ENCODE measurements at places on chromosomes 16 and 17. TPM values are rescaled to one million over a fixed set of nuclear protein-coding genes. Genes with fewer than 3 reads are reported as not detected.

DNA sequence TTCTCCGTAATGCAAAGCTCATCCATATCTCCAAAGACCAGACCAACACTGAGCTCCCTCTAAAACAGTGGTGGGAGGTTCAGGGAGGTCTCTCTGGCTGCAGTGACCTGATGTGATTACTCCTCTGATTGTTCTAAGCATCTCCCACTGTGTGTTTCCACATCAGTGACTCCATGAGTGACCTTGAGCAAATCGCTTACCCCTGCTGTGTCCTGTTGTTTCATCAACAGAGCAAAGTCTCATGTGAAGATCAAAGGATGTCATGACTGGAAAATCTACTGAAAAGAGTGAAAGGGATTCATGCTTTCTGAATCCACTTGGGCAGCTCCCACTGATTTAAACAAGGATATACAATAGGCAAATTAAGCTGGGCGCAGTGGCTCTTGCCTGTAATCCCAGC, 352.9 kb downstream of the TMEM114 start:
- no peaks in the 10 kb centered on the region for H3K36me3 ChIP-seq
- H3K27ac ChIP-seq, result no peak overlapping the region
- DNase-seq, result no peak
- no peak overlapping the region for H3K4me3 ChIP-seq

DNA sequence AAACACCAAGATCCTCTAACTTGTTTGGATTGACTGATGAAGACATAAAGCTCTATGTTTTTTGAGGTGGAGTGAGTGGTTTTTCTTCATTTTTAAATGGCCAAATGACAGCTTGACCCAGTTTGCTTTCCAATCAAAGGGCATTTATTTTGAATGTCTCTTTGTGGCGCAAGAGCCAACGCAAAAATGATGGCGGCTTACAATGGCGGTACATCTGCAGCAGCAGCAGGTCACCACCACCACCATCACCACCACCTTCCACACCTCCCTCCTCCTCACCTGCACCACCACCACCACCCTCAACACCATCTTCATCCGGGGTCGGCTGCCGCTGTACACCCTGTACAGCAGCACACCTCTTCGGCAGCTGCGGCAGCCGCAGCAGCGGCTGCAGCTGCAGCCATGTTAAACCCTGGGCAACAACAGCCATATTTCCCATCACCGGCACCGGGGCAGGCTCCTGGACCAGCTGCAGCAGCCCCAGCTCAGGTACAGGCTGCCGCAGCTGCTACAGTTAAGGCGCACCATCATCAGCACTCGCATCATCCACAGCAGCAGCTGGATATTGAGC, 329 bp downstream of the NLK start:
- no peaks in the 10 kb centered on the region for H3K27me3 ChIP-seq
- peaks cover 63% of the 10 kb centered on the region for H3K4me1 ChIP-seq
- H3K36me3 ChIP-seq, result peaks cover 3% of the 10 kb centered on the region
- DNase-seq, result no peak

GRCh38 chr16:24497440-24497839, 41.9 kb upstream of the RBBP6 start:
- no peak overlapping the region for H3K27ac ChIP-seq
- peaks cover 8% of the 10 kb centered on the region for H3K27me3 ChIP-seq
- no peaks in the 10 kb centered on the region for H3K4me1 ChIP-seq
- H3K4me3 ChIP-seq, result no peak overlapping the region

DNA sequence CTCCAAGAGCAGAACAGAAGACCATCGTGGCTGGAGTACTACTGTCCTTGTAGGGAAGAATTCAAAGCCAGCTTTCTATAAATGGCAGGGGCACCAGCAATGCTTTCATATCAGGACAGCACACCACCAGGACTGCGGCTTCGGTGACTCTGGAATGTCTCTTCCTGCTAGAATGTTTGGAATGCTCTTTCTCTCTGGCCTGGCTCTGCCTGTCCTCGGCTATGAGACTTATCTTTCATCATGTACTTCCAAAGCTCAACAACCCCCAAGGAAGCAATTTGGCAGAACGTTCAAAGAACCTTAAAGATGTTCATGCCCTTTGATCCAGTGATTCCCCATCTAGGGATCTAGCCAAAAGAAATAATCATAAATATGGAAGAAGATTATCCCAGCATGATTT, 52.7 kb upstream of the NOG start:
- H3K4me1 ChIP-seq, result no peaks in the 10 kb centered on the region
- DNase-seq, result no peak
- no peak overlapping the region for H3K27ac ChIP-seq
- no peaks in the 10 kb centered on the region for H3K36me3 ChIP-seq
- no peak overlapping the region for H3K4me3 ChIP-seq

DNA sequence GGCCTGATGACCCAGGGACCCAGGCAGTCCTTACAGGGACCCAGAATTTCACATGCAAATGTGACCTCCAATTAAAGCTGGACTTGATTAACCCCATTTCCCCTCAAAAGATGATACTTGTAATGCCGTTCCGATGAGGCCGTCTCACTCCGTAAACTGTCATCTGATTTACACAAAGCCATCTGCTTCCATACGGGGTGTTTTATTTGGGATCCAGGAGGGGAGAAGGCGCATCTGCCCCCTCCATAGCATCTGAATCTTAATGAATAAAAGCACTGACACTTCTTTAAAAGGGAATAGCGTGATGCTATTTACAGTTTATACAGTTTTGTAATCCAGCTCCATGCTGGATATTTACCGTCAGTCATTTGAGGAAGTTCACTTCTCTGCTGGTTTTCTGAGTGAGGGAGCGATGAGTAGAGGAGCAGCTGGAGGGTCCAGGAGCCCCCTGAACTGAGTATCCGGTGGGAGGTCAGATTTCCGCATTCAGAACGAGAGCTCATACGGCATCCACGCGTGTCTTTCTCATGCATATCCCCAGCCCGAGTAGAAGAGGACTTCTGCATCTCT, 452.7 kb downstream of the WWOX start:
- no peaks in the 10 kb centered on the region for H3K4me1 ChIP-seq
- no peak overlapping the region for H3K4me3 ChIP-seq
- no peak overlapping the region for H3K27ac ChIP-seq
- H3K36me3 ChIP-seq, result peaks cover 2% of the 10 kb centered on the region

DNA sequence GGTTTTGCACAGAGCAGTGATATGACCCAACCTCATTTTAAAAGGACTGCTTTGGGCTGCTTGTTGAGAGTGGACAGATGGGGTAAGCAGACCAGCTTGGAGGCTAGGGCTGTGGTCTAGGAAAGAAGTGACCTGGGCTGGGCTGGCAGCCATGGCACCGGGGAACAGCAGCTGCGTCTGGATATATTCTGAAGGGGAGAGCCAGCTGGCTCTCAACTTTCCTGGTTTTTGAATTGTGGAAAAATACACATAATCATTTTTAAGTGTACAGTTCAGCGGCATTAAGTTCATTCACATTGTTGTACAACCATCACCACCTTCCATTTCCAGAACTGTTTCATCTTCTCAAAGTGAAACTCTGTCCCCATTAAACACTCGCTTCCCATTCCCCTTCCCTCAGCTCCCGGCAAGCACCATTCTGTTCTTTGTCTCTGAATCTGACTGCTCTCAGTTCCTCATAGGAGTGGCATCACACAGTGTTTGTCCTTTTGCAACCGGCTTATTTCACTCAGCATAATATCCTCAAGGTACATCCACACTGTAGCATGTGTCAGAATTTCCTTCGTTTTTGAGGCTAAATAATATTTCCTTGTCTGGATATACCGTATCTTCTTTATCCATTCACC, 113.2 kb downstream of the SPECC1 start:
- H3K27me3 ChIP-seq, result peaks cover 52% of the 10 kb centered on the region
- peak; percentile 32 for DNase-seq
- H3K27ac ChIP-seq, result no peak overlapping the region
- no peak overlapping the region for H3K4me3 ChIP-seq
- no peaks in the 10 kb centered on the region for H3K36me3 ChIP-seq

- H3K4me3 ChIP-seq, result peak overlapping the region; percentile 22
- no peak overlapping the region for H3K27ac ChIP-seq
- DNase-seq, result no peak
- H3K27me3 ChIP-seq, result peaks cover 3% of the 10 kb centered on the region
Observed at GRCh38 chr16:88634994-88635670, 3.2 kb upstream of the IL17C start.

The KRTAP17-1 gene
- not detected for total RNA-seq

The C16orf89 gene
- not detected for total RNA-seq
